ENCODE measurements at places on chromosomes 3 and 15.

GRCh38 chr3:153221748-153222162 lies 59.7 kb downstream of the RAP2B start:
- DNase-seq = peak; percentile 76

DNA sequence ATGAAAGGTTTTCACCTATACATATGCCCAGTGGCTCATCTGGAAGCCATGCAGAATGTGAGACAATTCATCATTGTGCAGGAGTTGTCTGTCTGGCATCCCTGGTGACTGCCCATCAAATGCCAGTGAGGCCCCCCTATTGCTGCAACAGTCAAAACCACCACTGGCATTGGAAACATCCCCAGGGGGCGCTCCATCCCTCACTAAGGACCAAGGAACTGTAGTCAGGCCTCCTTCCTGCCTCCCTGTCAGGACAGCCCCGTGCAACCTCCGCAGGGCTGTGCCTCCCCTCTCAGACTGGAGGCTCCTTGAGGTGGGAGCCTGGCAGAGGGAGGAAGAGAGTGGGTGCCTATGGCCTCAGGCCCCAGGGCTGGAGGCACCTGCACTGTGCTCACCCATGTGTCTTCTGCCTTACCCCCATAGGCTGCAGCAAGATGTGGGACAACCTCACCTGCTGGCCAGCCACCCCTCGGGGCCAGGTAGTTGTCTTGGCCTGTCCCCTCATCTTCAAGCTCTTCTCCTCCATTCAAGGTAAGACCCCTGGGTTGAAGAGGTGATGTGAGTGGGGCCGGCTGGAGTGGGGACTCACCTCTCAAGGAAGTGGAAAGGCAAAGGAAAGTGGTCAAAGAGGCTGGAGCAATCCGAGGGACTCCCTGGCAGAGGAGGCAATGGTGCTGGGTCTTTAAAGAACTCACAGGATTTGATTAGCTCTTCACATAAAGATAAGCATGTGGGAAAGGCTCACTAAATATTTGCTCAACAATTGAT lies 16.5 kb downstream of the VIPR1 start:
- DNase-seq = no peak

DNA sequence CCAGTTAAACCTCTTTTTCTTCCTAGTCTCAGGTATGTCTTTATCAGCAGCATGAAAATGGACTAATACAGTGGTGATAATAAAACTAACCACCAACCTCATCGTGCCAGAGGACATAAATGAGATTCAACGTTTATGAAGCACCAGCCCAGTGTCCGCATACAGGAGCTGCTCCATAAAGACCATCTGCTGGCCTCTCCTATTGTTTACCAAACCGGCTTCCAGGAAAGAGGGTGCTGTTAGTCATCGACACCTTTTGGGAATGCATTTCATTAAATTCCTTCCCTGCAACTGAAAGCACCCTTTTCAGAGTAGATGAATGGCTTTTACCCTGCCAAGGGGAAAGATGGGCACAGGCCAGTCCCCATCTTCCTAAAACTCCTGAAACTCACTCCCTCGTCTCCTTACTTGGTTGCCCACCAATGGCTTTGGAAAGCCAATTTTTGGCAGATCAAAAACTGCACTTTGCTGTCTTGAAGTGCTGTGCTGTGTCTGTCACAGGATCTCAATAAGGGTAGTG lies 122.1 kb downstream of the AQP9 start:
- no peak for DNase-seq

GRCh38 chr3:40456279-40456939 lies 730 bp upstream of the RPL14 start:
- DNase-seq = no peak

Measured in stimulated activated effector memory CD8-positive, alpha-beta T cell treated with anti-CD3 and anti-CD28 coated beads, Interleukin-12 subunit alpha, Interleukin-12 subunit beta, amount 100 ng/mL, for 72 hours (primary cell).